CD4-positive, alpha-beta memory T cell (primary cell): ENCODE measurements at places on chromosomes 2 and 18.

GRCh38 chr2:114265261-114265660 is 177.2 kb upstream of the DPP10 start:
- no peak for DNase-seq

DNA sequence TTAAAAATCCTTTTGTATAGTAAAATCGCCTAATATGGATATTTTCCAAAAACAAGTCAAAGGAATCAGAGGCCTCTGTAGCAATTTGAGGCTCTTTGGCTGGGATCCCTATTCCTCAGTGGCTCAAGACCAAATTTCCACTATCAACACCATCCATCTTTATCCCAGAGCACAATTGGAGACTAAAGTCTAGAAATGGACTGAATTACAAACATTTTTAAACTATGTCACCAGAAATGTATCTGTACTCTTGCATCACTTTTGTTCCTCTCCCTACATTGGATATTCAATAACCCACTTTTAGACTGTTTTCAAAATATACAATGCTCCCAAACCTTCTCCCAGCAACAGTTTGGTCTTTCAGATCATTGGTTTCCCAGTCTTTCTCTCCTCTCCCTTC is 140.4 kb upstream of the KLHL29 start:
- no peak for DNase-seq

DNA sequence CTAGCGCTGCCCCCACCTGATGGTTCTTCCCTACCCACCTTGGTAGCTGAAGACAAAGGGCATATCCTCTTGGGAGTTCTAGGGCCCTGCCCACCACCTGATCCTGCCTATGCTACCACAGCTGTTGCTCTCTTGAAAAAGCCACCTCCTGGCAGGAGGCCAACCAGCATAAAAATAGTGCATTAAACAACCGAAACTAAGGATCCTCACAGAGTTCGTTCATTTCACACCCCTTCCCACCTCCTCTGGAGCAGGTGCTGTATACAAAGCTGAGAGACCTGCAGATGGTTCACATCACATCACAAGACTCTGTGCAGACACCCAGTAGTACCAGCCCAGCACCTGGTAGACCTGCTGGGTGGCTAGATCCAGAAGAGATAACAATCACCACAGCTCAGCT is 1348.0 kb upstream of the TMEFF2 start:
- no peak for DNase-seq

GRCh38 chr18:48407358-48407757 is 1.8 kb downstream of the ZBTB7C start:
- DNase-seq = no peak

DNA sequence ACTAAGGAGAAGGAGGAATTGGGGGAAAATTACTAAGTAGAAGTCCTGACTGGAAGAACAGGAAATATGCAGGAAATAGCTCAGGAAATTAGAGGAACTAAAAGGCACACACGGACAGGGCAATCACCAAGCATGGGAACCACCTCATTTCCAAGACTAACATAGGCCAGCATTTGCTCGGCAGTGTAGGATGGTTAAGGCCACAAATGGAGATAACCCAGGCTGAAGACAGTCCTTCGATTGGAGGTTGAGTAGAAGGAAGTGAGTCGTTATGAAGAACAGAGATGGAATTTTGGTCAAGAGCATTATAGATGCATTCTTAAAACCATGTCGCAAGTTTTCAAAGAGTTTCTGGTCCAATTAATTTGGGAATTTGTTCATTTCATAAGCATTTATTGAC is 401.4 kb downstream of the ALK start:
- DNase-seq = no peak

- DNase-seq = no peak
Observed at GRCh38 chr2:234745347-234745746, 206.5 kb upstream of the SH3BP4 start.

- no peak for DNase-seq
Observed at GRCh38 chr2:18380321-18380720, 180.1 kb downstream of the RDH14 start.

DNA sequence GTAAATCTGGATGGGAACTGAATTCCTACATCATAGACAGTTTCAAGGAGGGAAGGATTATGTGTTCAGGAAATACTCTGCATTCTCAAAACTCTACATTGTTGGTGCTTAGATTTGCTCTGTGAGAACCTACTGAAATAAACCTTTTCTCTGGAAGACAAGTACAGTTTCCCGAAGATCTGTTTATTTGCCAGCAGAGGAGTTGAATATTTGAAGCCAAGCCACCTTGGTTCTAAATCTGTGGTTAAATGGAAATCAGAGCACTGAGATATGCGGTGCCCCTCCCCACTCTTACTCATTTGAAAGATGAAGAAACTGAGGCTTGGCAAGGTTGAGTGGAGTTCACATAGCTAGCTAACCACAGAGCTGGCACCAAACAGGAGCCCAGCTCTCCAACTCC is 146.3 kb upstream of the CTAGE1 start:
- no peak for DNase-seq
